ENCODE measurements at places on chromosomes 7 and 10. TPM values are rescaled to one million over a fixed set of nuclear protein-coding genes. Genes with fewer than 3 reads are reported as not detected.

GRCh38 chr10:31701546-31701945 lies 227.1 kb downstream of the ARHGAP12 start:
- DNase-seq: peak; percentile 59

DNA sequence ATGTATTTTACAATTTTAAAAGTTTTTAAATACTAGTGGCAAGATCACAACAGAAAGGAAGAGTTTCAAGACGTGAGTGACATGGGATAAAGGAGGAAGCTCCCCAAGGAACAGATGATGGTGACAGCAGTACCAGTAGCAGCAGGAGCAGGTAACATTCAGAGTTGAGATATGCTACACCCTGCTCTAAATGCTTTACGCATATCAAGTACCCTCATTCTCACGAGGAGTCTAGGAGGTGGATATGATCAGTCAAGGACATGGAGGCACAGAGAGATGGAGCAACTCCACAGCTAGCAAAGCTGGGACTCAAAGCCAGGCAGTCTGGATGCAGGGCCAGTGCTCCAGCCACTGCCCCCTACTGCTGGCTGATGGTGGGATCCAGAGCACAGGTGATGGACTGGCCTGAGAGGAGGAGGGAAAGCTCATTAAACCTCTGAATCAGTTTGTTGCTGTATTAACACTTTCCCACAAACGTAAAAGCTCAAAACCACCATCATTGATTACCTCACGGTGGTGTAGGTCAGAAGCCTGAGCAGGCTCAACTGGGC lies 17.5 kb downstream of the RP9 start:
- peak; percentile 15 for DNase-seq

- DNase-seq: no peak
These were observed 14.6 kb downstream of the AKR1C3 start for GRCh38 chr10:5108658-5109416.

Gene STK32C
- 6.1 TPM for total RNA-seq

GRCh38 chr10:79017882-79018520 lies 50.8 kb upstream of the ZMIZ1 start:
- no peak for DNase-seq

DNA sequence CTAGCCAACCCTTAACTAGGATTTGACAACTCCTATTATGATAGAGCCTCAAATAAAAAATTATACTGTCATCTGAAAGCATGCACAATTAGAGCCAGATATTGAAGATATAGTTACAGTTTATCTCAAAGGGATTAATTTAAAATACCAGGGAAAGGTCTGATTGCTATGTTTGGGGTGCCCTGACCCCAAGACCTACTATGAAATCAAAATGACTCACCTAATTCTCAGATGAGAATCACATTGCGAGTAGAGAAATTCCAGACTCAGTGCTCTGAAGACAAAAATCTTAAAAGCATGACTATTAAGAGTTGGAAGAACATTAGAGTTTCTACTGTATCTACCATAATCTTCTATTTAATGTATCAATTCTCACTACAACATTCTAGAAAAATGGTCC lies 297.1 kb downstream of the AHR start:
- no peak for DNase-seq

DNA sequence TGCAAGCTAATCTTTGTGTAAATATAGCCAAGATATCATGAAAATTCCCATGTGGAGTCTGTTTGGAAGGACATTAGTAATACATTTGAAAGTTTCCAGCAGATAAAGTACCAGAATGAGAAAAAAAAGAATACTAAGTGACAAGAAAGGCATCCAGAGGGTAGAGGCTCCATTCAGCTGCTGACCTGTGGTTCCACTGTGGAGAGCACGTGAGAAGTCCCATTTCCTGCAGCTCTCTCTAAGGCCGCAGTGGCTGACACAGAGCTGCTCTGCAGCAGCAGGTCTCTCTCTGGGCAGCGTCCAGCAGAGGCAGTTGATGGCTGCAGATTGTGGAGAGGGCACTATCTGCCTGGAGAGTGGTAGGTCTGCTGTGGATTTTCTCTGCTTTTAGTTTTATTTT lies 100.1 kb upstream of the TMEM72 start:
- DNase-seq: peak; percentile 4

Gene ZNF485
- 1.0 TPM for total RNA-seq

- DNase-seq: no peak
These were observed 233.1 kb downstream of the PLXNA4 start for GRCh38 chr7:132343199-132343598.

GRCh38 chr10:34933676-34934075 lies 118.6 kb upstream of the PARD3 start:
- DNase-seq: no peak

- DNase-seq: no peak
These were observed 353.8 kb downstream of the GPR37 start for GRCh38 chr7:124411796-124412195.

DNA sequence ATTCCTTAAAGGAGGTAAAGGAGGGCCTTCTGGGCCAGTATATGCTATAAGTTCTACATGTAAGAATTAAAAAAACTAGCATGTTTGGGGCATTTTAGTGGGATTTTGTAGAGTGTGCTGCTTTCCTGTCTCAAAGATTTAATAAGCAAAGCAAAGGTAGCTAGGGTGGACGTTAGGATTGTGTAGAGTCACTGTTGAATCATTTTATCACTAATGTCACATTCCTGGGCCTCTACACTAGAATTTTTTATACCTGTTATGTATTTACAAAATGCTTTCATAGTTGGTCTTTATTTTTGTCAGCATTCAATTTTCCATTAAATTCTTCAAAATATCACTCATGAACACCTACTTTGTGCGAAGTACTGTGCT lies 139.4 kb upstream of the PHYHIPL start:
- no peak for DNase-seq

Gene PRPS1L1
- 0.14 TPM for total RNA-seq

Gene RBP3
- total RNA-seq: not detected

DNA sequence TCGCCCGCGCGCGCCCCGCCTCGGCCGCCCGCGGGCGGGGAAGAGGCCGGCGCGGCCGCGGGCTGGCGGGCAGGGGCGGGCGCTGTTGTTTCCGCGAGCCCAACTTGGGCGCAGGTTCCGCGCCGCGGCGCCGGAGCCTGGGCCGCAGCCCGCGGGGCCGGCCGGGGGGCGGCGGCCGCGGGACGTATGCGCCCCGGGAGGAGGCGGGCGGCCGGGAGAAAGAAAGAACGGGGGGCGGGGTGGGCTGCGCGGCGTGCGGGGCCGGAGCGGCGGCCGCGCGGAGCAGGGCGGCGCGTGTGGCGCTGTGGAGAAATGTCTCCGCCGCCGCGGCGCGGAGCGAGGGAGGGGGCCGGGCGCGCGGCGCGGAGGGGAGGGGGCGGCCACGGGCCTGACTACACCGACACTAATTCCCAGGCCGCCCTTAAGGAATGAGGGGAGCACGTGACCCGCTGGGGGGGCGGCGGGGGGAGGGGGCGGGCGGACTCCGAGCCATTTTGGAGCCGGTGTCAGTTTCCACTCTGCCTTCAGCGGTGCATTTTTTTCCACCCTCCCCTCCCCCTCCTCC lies at the start of gene BMI1:
Gene BMI1, plus strand, starts transcription at position 509 of the 565 bp plus-strand sequence. CDS start 5,351 bp downstream, outside the sequence.
- peak; percentile 72 for DNase-seq

Gene ZNF680
- total RNA-seq: 12.6 TPM

DNA sequence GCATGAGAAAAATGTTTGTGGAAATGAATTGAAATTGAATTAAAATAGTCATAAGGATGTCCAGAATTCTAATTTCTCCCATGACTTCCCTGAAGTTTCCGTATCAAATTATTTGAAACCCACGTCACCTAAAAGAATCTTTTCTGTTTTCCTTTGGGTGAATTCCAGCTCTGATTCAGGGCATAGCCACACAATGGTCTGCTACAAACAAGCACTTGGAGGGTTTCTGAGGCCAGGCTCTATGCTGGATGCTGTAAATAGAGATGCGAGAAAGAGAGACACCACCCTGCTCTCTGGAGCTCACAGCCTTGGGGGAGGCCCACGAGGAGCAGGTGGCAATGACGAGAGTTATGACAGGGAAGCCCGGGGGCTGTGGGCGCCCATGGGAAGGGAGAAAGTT lies 33.6 kb downstream of the GHRHR start:
- DNase-seq: no peak

Gene PIP
- total RNA-seq: not detected

- DNase-seq: peak; percentile 67
These were observed 1.9 kb upstream of the SH2D4B start for GRCh38 chr10:80535671-80536360.

- no peak for DNase-seq
These were observed 131.1 kb downstream of the CNNM2 start for GRCh38 chr10:103049237-103049636.

DNA sequence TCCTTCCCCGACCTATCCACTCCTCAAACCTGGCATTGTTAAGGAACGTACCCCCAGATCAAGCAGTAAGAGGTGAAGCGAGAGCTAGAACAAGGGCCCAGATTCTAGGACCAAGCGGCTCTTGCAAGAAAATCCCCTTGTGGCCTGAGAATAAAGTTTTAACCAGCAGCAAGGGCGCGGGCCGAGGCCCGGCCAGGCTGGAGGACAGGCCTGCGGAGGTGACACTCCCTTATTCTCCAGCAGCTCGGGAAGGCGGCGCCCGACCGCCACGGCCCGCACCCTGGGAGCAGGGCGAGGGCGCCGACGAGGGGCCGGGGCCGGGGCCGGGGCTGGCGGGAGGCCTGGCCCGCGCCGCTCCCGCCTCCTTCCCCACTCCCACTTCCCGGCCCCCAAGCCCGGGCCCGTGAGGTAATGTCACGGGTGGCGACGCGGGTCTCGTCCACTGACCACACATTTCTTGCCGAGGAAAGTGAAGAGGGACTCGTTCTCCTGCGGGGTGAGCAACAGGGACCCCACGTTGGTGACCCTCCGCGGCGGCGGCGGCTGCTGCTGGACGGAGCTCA lies 551 bp downstream of the WASL start:
- peak; percentile 55 for DNase-seq

Gene ELN
- total RNA-seq: 5.4 TPM

GRCh38 chr7:94436700-94437099 lies 42.0 kb downstream of the COL1A2 start:
- no peak for DNase-seq

DNA sequence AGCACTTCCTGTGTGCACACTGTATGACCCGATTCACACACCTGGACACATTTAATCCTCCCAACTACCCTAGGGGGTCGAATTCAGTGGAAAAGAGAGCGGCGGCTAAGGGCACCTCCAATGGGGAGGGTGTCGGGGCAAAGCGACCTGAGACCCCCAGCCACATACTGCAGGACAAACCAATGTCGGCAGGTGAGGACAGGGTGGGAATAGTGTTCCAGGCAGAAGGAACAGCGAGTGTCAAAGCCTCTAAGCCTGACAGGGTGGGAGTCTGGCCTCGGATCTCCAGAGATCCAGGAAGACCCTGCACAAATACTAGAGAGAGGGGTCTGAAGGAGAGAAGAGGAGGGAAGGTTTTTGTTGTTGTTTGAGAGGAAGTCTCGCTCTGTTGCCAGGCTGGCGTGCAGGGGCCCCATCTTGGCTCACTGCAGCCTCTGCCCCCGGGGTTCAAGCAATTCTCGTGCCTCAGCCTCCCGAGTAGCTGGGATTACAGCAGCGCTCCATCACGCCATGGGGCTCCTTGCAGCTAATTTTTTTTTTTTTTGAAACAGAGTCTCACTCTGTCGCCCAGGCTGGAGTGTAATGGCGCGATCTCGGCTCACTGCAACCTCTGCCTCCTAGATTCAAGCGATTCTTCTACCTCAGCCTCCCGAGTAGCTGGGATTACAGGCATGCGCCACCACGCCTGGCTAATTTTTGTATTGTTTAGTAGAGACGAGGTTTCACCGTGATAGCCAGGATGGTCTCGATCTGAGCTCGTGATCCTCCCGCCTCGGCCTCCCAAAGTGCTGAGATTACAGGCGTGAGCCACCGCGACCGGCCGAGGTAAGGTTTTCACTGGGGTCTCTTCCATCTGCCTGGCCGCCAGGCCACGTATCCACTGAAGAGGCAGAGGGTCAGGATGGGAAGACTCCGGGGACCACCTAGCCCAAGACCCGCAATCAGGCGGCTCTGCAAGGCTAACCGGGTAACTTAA lies 1.2 kb upstream of the ARPC1B start:
- no peak for DNase-seq

Gene SEC31B
- 1.2 TPM for total RNA-seq

Gene TRDMT1
- 4.6 TPM for total RNA-seq

Gene ELFN1
- total RNA-seq: 1.2 TPM

DNA sequence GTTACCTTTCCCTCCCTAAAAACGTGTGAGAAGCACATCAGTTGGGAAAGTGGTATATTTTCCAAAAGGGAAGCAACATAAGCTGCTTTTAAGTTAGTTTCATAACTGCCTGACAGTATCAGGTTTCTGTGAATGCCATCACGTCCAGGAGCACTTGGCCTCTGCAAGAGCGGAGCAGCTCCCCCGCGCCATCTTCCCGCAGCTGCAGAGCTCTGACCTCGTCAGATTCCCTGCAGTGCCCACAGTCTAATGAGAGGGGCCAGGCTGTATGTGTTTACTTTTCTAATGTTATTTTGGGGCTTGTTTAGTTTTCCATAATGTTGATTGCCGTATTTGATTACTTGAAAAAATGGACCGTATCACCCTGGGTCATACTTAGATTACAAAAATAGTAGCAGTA lies 74.2 kb downstream of the MGMT start:
- DNase-seq: no peak

- no peak for DNase-seq
These were observed 5.4 kb downstream of the PRKCQ start for GRCh38 chr10:6574664-6575176.

DNA sequence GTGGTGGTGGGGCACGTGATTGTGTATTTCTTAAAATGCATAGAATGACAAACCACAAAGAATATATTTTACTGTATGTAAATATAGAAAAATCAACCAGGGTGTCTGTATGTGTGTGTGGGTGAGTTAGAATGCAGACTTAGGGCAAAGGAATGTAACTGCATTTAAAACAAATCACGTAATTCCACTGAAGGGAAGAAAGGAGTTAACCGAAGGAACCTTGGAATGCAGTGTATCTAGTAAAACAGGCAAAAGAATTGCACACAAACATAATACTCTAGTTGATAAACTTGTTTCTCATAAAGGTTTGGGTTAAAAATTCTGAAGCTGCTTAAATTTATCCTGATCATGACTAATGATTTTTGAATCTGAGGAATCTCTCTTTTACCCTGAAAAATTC lies 134.9 kb downstream of the ADRA2A start:
- no peak for DNase-seq

GRCh38 chr10:19925064-19925463 lies 108.8 kb downstream of the PLXDC2 start:
- no peak for DNase-seq

DNA sequence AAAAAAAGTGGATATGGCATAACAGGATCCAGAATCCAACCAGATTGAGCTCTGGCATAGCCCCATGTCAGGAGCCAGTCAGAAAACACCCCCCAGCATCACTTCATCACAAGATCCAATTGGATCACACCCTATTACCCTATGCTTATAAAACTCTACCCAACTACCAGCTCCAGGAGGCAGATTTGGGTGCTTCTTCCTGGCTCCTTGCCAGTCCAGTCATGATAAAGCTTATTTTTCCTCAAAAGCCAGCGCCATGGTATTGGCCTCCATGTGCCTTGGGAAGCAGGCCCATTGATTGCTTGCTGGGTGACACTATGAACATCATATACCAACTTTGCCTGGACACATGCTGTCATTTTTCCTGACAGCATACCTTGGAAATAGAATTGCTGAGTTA lies 281.4 kb upstream of the MKLN1 start:
- no peak for DNase-seq

Gene PLEKHA8
- total RNA-seq: 19.1 TPM

Data from dermis blood vessel endothelial cell (primary cell).